ENCODE measurements at places on chromosomes 12 and 14.

- H3K36me3 ChIP-seq: no peaks in the 10 kb centered on the region
- no peak overlapping the region for H3K27ac ChIP-seq
- no peaks in the 10 kb centered on the region for H3K4me1 ChIP-seq
- H3K27me3 ChIP-seq: no peaks in the 10 kb centered on the region
- H3K4me3 ChIP-seq: no peak overlapping the region
- DNase-seq: no peak
These were observed 770.7 kb downstream of the BCL11B start for GRCh38 chr14:98501335-98501734.

DNA sequence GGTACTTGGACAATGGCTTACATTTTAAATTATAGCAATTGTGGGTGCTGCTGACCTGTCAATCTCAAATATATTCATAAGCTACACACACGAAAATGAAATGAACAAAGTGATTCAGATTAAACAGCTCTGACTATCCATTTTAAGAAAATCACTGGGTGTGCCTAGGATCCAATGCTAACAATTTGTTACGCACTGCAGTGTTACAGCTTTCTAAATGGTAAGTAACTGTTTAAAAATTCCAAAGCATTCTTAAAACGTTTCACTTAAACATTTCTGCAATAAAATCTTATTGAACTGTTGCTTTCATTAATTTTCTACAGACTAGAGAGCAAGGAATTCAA is 18.9 kb downstream of the LMO3 start:
- H3K27me3 ChIP-seq: no peaks in the 10 kb centered on the region
- DNase-seq: no peak
- H3K36me3 ChIP-seq: no peaks in the 10 kb centered on the region
- H3K4me1 ChIP-seq: no peaks in the 10 kb centered on the region

GRCh38 chr14:51473808-51474565 is 177.7 kb upstream of the FRMD6 start:
- H3K4me1 ChIP-seq: no peaks in the 10 kb centered on the region
- H3K4me3 ChIP-seq: no peak overlapping the region
- no peaks in the 10 kb centered on the region for H3K36me3 ChIP-seq
- DNase-seq: no peak

DNA sequence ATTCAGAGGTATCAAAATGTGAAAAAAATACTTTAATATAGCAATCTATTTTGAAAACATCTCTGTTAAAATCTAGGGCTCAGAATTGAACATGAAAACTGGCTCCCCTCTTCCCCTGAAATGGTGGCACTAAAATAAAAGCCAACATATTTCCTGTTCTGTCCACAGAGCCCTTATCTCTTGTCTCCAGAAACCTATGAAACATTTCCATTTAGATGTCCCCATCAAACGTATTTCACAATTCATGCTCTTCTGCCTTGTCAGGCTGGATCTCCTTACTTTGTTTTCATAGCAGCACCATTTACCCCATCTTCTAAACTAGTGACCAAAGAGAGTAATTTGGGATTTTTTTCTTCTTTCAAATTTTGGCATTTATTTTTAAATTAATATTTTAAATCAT is 42.4 kb downstream of the PDE3A start:
- H3K4me1 ChIP-seq: no peaks in the 10 kb centered on the region
- no peak overlapping the region for H3K27ac ChIP-seq
- no peaks in the 10 kb centered on the region for H3K27me3 ChIP-seq
- no peaks in the 10 kb centered on the region for H3K36me3 ChIP-seq
- DNase-seq: no peak
- H3K4me3 ChIP-seq: no peak overlapping the region

- no peak overlapping the region for H3K4me3 ChIP-seq
- no peak for DNase-seq
- H3K27ac ChIP-seq: no peak overlapping the region
- peaks cover 3% of the 10 kb centered on the region for H3K4me1 ChIP-seq
- peaks cover 44% of the 10 kb centered on the region for H3K27me3 ChIP-seq
These were observed 9.3 kb upstream of the NID2 start for GRCh38 chr14:52078095-52078531.

Measured in T-helper 2 cell treated with Interferon-gamma antibody and Interleukin-4, amounts not matched to agents 5 μg/mL and 100 μg/mL, for 36 hours (primary cell).